ENCODE measurements at places on chromosomes 16 and 17.

DNA sequence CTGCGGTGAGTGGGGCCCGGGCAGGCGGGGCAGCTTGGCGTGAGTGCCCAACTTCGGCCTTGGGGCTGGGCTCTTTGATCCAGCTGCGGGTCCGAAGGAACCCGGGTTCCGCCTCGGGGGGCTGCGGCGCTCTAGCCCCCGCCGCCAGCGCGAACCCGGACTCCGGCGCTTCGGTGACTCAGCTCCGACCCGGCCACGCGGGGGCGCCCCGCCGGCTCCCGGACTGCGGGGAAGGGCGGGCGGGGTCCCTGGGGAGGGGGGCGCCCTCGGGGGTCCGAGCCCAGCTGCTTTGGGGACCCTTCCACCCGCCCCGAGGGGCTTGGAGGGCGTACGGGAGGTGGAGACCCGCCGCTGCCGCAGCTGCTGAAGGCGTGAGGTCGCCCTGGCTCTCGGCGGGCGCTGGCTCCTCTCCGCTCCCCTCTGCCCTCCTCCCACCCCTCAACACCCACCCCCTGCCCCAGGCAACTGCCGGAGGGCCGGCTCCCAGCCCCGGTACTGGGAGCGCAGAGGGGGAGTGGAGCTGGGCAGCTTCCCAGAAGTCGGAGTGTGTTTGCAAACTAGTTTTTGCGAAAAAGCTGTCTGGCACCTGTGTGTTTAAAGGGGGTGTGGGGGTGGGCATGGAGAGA, 516 bp downstream of the CPNE2 start:
- DNase-seq, result no peak

DNA sequence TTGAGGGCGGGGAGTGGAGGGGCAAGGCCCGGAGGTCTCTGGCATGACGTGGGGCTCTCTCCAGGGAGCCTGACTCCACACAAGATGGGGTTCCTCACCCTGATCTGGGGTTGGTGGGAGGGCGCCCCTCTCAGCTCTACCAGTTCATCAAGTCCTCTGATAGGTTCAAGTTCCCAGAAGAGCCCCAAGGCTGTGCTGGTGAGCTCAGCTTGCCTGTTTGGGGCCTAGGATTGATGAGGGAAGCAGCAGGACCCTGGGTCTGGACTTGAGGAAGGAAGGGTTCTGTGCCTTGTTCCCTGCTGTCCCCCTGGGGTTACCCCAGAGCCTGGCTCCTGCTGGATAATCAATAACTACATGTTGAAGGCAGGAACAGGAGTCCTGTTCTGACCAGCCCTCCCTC, 3.5 kb downstream of the MGAT5B start:
- DNase-seq, result no peak

DNA sequence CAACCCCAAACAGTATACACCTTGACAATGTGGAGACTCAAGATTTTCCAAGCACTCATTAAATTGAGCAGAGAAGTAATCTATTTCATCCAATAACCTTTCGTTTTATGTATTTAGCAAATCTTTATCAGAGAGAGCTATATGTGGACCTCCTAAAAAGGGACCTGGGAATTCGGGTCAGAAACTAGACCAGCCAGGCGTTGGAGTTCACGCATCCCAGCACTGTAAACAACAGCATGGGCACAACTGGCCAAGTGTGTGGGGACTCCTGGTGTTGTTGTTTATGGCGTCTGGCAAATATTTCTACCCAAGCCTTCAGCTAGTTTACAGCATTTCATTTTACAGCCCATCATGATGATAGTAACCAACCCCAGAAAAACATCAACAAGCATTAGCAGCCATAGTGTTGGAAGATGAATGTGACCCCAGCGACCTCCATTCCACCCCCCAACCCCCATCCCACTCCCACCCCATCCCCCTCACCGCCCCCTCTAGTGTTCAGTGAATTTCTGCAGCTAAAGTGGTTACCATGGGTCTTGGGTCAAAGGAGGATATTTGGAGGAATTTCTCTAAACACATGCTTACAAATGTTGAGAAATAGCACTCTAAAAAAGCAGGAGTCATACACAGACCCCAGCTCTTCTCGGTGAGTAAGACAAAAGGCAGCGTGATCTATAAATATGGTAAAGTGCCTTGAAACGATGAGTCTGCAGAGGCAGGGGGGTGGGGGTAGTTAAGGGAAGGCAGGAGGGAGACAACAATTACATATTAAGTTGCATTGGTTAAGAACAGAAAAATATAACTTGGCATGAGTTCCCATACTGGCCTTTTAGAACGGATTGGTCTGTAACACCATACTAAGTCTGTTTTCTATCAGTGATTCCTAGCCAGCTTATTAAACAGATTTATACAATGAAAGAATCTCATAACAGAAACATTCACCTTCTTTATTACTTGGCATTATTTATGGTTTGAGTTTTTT, 91.4 kb upstream of the TBX2 start:
- DNase-seq, result no peak

- no peak for DNase-seq
These were observed 49.5 kb downstream of the FOXK2 start for GRCh38 chr17:82568997-82569393.

- no peak for DNase-seq
These were observed 27.5 kb downstream of the EPN2 start for GRCh38 chr17:19264681-19265080.

- DNase-seq, result no peak
These were observed 86.0 kb upstream of the LHX1 start for GRCh38 chr17:36851250-36851649.

- no peak for DNase-seq
These were observed 62.9 kb downstream of the IL21R start for GRCh38 chr16:27464626-27465482.

Data from stimulated activated CD8-positive, alpha-beta memory T cell treated with anti-CD3 and anti-CD28 coated beads, Interleukin-4, amount 100 ng/mL, for 4 hours (primary cell).